ENCODE measurements at places on chromosomes 4 and X.

DNA sequence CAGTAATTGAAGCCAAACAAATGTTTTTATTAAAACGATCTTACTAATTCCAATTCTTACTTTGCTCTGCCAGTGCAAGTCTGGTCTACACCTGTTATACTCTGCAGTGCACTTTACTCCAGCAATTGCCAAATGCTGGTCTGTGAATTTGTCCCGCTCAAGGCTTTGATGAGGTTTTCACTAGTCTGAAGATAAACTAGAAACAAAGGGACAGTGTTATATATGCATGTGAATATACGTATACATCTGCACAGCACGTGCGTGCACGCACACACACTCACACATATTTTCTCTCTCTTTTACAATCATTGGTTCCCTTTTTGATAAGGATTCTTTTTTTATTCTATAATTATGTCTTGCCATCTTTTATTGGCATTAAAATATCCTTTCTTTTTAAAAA is 88.5 kb upstream of the LCORL start:
- DNase-seq, result no peak

GRCh38 chr4:123443401-123444289 is 47.0 kb downstream of the SPRY1 start:
- DNase-seq, result no peak

DNA sequence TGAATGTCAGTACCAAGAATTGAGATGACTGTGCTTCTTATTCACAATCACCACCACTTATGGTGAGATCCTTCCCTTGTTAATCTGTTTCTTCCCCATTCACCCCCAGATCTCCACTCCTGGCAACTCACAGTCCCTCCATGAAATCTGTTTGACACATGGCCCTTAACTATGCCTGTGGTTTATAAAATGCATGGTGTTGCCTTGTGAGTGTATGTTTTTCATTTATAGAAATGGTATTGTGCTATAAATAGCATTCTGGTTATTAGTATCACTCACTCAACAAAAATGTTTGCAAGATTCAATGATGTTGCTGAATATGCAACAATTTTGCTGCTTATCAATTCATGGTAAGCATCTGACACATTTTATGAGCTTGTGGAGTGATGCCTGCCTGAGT is 131.0 kb downstream of the PRKX start:
- no peak for DNase-seq

- no peak for DNase-seq
These were observed 41.2 kb downstream of the LIN54 start for GRCh38 chr4:82969414-82969813.
